ENCODE measurements at places on chromosomes 11 and 22. TPM values are rescaled to one million over a fixed set of nuclear protein-coding genes. Genes with fewer than 3 reads are reported as not detected.

OR8A1 gene
- not detected for total RNA-seq

RNH1 gene
- total RNA-seq, result 187 TPM

CRY2 gene
- 14.0 TPM for total RNA-seq

JAML gene
- total RNA-seq, result not detected

TLCD5 gene
- 3.0 TPM for total RNA-seq

TRIM6 gene
- 6.0 TPM for total RNA-seq

TECTA gene
- 0.16 TPM for total RNA-seq

OR4D5 gene
- total RNA-seq, result not detected

EHBP1L1 gene
- total RNA-seq, result 17.5 TPM

MS4A15 gene
- not detected for total RNA-seq

CD248 gene
- total RNA-seq, result 0.67 TPM

ROM1 gene
- total RNA-seq, result 2.3 TPM

B4GALNT4 gene
- total RNA-seq, result 1.5 TPM

FHIP1B gene
- total RNA-seq, result 29.7 TPM

JAM3 gene
- 13.6 TPM for total RNA-seq

SREBF2 gene
- total RNA-seq, result 100 TPM

VWCE gene
- total RNA-seq, result 0.50 TPM

FRMD8 gene
- 74.8 TPM for total RNA-seq

CELSR1 gene
- 74.7 TPM for total RNA-seq

PIWIL4 gene
- total RNA-seq, result 0.33 TPM

HEPN1 gene
- not detected for total RNA-seq

All from mammary epithelial cell (primary cell).